ENCODE measurements at places on chromosomes 6 and 20. TPM values are rescaled to one million over a fixed set of nuclear protein-coding genes. Genes with fewer than 3 reads are reported as not detected.

PRL gene
- total RNA-seq: not detected

GPLD1 gene
- 0.43 TPM for total RNA-seq

SGK2 gene
- total RNA-seq: 0.64 TPM

FRK gene
- 0.43 TPM for total RNA-seq

BMP7 gene
- not detected for total RNA-seq

PCSK2 gene
- not detected for total RNA-seq

PGC gene
- not detected for total RNA-seq

EFCAB8 gene
- total RNA-seq: 0.32 TPM

CYP39A1 gene
- 2.6 TPM for total RNA-seq

PI3 gene
- not detected for total RNA-seq

GSTA2 gene
- total RNA-seq: not detected

AGPAT1 gene
- total RNA-seq: 21.9 TPM

OR12D3 gene
- not detected for total RNA-seq

DAAM2 gene
- total RNA-seq: 16.1 TPM

CTAGE9 gene
- total RNA-seq: not detected

CCN2 gene
- total RNA-seq: 177 TPM

ALDH5A1 gene
- 0.64 TPM for total RNA-seq

CST2 gene
- total RNA-seq: not detected

TPD52L1 gene
- 9.7 TPM for total RNA-seq

LCA5 gene
- 5.2 TPM for total RNA-seq

AFG1L gene
- 3.2 TPM for total RNA-seq

DEFB129 gene
- not detected for total RNA-seq

All from fibroblast of villous mesenchyme (primary cell).